ENCODE measurements at places on chromosomes 2 and 18. TPM values are rescaled to one million over a fixed set of nuclear protein-coding genes. Genes with fewer than 3 reads are reported as not detected.

NT5C1B gene
- not detected for total RNA-seq

SLC5A7 gene
- not detected for total RNA-seq

DPP4 gene
- 64.8 TPM for total RNA-seq

GPR148 gene
- not detected for total RNA-seq

HADHB gene
- 108 TPM for total RNA-seq

All from cardiac atrium fibroblast (primary cell).